ENCODE measurements at places on chromosomes 7 and 10.

DNA sequence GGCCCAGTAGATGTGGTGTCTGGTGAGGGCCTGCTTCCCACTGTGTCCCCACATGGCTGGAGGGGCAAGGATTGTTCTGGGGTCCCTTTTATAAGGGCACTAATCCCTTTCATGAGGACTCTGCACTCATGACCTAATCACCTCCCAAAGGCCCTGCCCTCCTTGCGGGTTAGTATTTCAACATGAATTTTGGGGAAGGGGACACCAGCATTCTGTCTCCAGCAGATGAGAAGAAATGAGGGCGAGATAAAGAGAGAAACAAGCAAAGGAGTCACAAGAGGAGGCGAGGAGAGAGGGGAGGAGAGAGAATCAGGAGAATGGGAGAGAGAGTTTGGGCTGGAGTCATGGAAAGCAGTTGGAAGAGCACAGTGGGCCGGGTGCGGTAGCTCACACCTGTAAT lies 83.7 kb downstream of the C10orf105 start:
- DNase-seq, result no peak

DNA sequence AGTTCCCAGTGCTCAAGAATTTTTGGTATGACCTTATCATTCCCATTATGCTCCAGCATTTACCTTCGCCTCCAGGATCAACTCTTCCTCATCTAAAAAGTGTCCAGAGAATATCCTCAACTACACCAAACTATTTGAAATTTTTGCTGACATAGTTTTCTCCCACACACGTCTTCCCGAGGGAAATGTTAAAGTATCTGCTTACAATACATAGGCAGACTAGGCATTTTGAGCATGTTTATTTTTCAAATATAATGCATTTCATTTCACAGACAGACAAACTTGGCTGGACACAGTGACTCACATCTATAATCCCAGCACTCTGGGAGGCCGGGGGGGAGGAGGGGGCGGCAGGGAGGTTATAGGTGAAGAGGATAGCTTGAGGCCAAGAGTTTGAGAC lies 177.1 kb upstream of the TRIM24 start:
- no peak for DNase-seq

- no peak for DNase-seq
These were observed 108.1 kb downstream of the ADAM22 start for GRCh38 chr7:88042157-88042556.

- no peak for DNase-seq
These were observed 43.3 kb downstream of the IL15RA start for GRCh38 chr10:5933909-5934546.

DNA sequence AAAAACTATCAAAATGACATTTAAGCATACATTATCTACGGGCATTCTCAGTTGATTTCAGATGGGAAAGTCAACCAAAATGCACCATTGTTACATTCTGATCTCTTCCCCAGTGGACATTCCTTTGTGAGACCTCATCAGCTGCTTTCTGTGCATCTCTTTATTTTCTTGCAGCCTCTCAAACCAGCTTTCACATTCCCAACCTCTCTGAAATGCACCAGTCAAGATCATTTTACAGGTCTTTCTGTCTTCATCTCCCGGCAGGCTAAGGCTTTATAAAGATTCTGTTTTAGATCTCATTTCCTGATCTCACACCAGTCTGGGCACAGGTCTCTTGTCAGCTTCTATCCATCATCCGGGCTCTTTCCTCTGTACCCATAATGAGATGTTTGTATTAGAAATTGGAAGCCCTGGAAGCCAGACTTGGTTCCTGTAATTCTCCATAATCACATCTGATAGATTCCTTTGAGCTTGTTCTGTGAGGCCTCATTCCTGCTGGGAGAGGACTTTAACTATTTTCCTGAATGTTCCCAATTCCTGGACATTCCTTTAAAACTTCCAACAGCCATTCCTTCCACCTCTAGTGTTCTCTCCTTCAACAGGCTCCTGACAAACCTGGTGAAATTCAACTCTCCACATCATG lies 44.3 kb upstream of the ARL4A start:
- DNase-seq, result peak; percentile 63

GRCh38 chr10:110859973-110860376 lies 11.8 kb upstream of the PDCD4 start:
- peak; percentile 54 for DNase-seq

- DNase-seq, result peak; percentile 58
These were observed 43.8 kb downstream of the SPOCK2 start for GRCh38 chr10:72044417-72045041.
